ENCODE measurements at places on chromosomes 2 and 18.

DNA sequence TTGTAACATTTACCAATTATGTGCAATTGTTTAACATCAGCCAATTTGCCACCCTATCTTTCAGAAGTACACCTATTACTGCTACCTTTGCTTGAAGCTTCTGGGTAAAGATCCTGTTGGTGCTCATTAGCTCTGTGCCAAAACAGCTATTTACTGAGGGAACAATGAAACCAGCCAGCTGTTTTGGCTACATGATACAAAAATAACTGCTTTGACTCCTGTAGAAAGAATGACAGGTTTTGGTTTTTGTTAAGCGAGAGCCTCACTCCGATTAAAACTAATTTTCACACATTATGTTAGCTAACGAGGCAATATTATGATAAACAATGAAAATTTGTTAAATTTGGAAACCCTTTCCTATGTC, 907.0 kb downstream of the EPHA4 start:
- no peak for DNase-seq

DNA sequence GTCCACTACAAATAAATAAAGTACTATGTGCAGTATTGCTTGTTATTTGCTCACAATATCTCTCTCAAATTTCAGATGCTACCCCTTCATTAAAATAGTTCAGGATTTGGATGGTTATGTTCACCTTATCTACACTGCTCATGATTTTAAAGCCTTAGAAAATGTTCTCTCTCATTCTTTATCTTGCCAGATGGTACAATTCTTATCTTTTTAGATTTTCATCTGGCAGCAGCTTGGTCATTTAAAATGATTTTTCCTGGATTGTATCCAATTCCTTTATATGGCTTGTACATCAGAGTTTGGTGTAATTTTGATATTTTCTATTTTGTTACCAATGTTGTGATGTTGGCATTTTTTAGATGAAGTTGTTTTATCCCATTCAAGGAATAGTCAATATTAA, 10.1 kb upstream of the ADAM23 start:
- DNase-seq, result no peak

- DNase-seq, result no peak
Measured at GRCh38 chr2:162732946-162733698, 105.4 kb downstream of the KCNH7 start.

DNA sequence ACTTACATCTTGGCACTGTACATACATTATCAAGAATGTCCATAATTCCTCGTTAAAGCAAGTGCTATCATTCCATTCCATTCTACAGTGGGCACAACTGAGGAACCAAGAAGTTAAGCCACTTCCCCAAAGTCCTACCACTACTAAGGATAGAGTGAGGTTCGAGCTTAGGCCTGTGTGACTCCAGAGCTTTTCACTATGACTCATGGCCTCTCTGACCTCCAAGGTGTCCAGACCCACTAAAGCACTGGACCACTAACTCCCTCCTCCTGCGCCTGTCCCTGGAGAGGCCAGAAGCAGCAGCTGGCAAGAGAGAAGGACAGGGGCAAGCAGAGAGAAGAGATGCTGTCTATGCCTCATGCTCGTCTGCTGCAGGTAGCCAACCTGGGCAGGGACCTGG, 117.0 kb downstream of the ZBTB7C start:
- DNase-seq, result no peak

DNA sequence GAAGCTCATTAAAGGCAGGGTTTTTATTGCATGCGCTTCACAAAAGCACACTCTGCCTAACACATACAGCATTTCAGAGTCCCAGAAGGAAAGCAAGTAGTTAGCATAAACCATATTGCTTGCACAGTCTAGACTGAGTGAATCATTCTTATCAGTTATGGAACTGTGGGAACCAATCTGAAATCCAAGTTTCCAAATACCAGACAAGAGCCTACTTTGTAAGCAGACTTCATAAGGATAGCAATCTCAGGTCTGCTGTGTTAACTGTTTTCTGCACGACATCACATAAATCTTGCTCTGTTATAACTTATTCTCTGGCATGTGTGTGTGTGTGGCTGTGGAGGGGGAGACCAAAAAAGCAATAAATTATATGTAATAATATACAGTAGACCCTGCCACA, 608.1 kb upstream of the REG3G start:
- DNase-seq, result no peak

- no peak for DNase-seq
Measured at GRCh38 chr2:224127871-224128501, 88.9 kb upstream of the SERPINE2 start.

- no peak for DNase-seq
Measured at GRCh38 chr2:139773720-139774277, 993.6 kb upstream of the NXPH2 start.

GRCh38 chr18:72086421-72086820, 457.7 kb downstream of the CBLN2 start:
- no peak for DNase-seq
